RCC 7860 (cell line): ENCODE measurements at places on chromosomes 3 and 15.

GRCh38 chr3:160842021-160843005 lies 86.3 kb downstream of the PPM1L start:
- DNase-seq: no peak

DNA sequence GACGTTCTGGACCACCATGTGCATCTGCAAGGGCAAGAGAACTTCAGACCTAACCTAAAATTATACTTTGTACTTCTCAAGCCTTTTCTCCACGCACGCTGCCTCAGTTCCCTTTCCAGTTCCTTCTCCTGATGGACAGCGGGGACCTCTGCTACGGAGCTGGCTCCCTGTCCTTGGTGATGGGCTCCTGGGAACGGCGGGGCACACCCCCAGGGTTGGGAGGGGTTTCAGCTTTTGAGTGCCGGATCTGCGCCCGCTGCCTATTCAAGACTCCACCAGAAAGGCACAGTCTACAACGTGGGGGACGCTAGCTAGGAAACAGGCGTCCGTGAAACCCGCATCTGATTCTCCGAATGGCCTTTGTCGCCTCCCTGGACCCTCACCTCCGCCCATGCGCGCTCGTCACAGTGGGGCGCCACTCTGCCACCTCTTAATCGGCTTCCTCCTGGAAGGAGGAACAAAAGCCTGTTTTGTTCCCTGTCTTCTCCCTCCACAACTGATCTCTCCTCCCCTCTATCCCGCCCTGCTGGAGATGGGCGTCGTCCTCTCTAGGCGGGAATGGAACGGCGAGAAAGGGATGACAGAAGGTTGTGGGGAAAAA lies 2.2 kb downstream of the GPR149 start:
- DNase-seq: no peak

DNA sequence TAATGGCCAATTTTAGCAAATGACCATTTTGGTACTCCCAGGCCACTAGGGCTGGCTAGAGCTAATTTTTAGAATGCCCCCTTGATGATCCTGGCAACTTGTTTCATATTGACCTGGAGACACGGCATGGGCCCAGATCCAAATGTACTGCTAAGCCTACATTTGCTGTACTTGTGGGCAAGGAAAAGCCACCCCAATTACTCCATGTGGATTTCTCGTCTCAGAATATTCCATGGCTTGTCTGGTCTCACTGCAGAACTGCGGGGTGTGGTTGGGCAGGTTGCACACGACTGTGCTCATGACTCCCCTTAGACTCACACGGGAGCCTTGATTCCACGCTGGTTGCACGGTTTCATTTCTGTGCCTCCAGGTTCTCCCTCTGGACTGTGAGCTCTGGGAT lies 140.9 kb downstream of the RPLP1 start:
- no peak for DNase-seq

- no peak for DNase-seq
Observed at GRCh38 chr15:66251065-66251789, 2.3 kb downstream of the MEGF11 start.

- no peak for DNase-seq
Observed at GRCh38 chr3:170424879-170425278, 6.2 kb downstream of the CLDN11 start.

DNA sequence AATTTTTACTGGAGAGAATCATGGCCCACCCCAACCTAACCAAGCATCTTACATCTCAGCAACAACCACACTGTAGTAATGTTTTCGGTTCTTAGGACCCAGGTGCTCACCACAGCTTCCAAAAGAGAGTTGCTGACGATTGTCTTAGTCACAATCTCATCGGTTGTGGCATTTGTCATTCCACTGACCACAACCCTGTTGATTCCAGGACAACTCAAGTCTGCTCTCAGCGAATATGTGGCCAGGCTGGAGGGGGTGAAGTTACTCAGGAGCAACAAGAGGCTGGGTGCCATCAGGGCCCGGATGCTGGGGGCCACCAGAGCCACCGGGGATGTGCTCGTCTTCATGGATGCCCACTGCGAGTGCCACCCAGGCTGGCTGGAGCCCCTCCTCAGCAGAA lies 25.9 kb downstream of the GALNT15 start:
- peak; percentile 81 for DNase-seq

- DNase-seq: no peak
Observed at GRCh38 chr3:149535333-149535685, 60.8 kb downstream of the TM4SF4 start.

DNA sequence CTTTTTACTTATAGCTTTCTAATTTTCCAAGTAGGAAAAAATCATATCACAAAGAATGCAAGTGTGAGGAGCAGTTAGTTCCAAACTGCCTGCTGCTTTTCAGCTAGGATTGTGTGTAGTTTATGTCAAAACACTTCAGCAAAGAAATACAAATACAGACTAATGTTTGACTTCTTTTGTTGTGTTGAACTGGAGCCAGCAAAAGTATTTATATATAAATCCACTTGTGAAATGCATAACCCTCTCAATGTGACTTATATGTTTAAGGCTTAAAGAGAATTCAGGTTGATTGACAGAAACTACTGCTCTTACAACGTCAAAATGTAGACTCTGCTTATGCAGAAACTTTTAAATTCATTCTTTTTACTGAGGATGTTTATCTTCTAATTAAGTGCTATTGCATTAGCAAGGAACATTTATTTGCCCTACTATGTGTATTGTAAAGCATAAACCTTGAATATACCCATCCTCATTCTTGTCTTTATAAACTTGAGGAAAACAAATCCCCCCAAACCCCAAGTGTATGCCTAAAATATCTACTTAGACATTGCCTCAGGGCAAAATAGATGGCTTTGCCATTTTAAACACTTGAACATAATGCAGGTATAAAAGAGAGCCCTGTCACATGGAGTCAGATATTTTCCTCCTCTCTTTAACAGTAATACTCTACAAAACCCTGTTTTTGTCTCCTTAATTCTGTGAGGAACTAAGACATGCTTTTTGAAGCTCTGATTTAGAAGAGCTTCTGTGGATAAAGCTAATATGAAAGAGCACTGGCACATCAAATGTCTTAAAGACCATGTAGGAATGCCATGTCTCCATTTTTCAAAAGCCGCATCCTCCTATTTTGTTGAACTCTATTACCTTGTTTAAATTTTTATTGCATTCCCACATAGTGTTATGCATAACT lies 302.8 kb upstream of the TBC1D5 start:
- no peak for DNase-seq

GRCh38 chr15:80153900-80154299 lies 1.1 kb downstream of the FAH start:
- no peak for DNase-seq

- DNase-seq: peak; percentile 75
Observed at GRCh38 chr15:27127815-27128570, 157.0 kb downstream of the GABRG3 start.

DNA sequence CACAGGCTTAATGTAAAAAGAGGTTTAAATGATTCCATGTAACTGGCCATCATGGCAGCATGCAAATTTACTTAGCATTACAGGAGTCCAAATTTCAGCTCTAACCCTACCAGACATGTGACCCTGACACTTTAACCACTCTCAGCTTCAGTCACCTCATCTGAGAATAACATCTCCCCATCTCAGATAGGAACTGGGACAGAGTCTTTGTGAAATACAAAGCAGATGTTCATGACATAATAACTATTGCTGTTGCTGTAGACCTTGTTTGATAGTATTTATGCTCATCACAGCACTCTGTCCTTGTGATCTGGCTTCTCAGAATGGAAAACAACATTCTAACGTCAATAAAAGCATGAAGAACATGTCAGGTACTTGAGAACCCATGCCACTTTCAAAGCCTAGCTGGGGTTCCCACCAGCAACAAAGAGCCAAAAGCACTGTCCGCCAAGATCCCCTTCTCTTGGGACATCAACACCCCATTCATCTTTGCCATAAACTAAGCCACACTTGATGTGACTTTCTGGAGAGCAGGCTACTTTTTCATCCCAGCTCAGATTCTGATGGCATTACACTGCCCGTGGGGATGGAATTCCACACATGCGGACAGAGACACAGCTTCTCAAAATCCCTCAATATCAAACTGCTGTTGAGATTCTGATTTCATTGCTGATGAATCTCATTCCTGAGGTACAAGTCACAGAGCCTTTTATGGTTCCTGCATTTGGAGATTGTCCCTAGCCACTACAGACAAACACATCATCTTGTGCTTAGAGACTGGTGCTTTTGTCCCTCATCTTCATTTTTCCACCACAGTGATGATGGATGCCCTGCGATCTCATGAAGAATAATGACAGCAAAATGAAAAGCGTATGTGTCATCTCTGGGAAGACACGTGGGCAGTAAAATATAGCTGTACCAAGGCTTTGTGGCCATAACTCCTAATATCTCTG lies 202.7 kb downstream of the TNIK start:
- DNase-seq: peak; percentile 92

DNA sequence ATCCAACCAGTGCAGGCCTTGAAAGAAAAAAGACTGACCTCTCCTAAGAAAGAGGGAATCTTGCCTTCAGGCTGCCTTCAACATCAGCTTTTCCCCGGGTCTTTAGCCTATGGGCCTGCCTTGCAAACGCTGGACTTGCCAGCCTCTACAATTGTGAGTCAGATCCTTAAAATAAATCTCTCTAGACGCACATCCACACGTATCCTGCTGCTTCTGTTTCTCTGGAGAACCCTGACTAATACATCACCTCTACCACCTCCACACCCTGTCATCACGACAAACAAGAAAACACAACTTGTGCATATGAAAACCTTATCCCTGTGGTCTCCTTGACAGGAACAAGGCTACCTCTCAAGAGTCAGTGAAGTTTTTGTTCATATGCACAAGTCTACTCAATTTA lies 11.8 kb downstream of the CYFIP1 start:
- DNase-seq: peak; percentile 73

GRCh38 chr3:98596541-98597500 lies 3.4 kb upstream of the CPOX start:
- DNase-seq: no peak

GRCh38 chr3:127237835-127238234 lies 44.9 kb downstream of the PRR23E start:
- no peak for DNase-seq

DNA sequence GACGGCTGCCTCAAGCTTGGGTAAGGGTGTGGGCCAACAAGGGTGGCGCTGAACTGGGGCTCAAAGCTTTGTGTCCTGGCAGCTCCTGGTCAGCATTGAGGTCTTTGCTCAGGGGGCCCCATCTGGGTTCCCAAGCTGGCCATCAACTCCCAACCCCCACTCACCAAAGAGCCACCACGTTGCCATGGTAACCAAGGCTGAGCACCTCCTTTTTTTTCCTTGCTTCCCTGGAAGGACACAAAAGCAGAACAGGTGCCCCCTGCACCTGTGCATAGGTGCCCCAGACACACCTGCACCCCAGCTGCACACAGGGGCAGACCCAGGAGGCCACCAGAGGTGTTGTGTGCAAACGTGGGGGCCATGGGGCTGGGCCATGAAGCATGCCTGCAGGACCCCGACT lies 16.5 kb downstream of the UROC1 start:
- DNase-seq: no peak

DNA sequence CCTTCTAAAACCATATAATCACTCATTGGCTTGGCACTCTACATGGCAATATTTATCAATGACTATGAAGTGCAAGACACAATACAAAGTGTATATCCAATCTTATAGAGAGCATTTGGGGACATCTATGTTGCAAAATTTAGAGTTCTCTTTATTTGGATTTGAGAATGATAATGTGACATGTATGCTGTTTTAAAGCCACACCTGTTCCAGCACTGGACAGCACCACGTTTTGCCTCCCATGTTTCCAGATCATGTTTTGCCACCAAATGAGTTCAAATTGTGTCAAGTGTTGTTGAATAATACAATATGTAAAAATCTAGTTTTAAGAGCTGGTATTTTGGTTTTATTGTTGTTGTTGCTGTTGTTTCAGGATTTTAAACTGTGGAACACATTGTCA lies 33.3 kb upstream of the GOLGA8A start:
- no peak for DNase-seq

- no peak for DNase-seq
Observed at GRCh38 chr3:177787279-177788041, 590.2 kb upstream of the TBL1XR1 start.

- DNase-seq: no peak
Observed at GRCh38 chr3:139311557-139311956, 32.3 kb upstream of the MRPS22 start.

GRCh38 chr15:71496336-71496955 lies 313.9 kb upstream of the NR2E3 start:
- DNase-seq: no peak

DNA sequence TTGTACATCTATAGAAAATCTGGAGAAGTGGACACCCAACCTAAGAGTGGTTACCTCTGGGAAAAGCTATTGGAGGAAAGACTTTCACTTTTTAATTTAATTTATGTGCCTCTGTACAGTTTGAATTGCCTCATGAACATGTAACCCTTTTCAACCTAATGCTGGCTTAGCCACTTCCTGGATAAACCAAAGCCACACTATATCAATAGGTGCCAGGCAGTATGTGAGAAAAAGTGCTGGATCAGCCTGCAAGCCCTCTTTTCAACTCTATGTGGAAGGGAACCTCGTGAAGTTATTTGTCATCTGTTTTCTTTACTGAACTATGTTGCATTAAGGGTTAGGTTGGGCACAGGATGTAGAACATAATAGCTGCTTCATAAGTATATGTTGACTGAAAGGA lies 9.3 kb upstream of the TOPAZ1 start:
- DNase-seq: no peak

GRCh38 chr3:76043746-76044145 lies 258.4 kb upstream of the ZNF717 start:
- DNase-seq: no peak

DNA sequence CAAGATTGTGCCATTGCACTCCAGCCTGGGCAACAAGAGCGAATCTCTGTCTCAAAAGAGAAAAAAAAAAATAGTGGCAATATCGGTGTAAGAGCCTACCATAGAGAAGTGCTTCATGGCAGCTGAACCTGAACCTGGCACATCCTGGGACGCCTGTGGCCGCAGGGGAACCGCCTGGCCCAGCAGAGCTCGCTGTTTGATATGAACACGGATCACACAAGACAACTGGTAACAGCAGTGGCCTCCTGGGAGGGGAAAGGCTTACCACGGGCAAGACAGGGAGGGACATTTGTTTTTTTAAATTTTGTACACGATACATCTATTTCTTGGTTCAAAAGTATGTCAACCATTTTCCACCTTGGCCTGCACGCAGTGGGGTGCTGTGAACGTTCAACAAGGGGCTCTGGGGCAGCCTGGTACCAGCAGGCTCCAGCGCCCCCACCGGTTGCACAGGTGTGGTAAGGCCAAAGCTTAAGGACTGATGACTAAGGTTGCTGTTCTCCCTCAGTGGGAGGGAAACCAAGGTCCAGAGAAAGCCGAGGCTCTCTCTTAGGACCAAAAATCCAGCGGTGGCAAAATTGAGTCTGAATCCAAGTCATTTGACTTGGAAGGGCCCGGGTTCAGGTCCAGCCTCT lies 21.7 kb upstream of the EPHB3 start:
- no peak for DNase-seq
